ENCODE measurements at places on chromosomes 6 and 20.

DNA sequence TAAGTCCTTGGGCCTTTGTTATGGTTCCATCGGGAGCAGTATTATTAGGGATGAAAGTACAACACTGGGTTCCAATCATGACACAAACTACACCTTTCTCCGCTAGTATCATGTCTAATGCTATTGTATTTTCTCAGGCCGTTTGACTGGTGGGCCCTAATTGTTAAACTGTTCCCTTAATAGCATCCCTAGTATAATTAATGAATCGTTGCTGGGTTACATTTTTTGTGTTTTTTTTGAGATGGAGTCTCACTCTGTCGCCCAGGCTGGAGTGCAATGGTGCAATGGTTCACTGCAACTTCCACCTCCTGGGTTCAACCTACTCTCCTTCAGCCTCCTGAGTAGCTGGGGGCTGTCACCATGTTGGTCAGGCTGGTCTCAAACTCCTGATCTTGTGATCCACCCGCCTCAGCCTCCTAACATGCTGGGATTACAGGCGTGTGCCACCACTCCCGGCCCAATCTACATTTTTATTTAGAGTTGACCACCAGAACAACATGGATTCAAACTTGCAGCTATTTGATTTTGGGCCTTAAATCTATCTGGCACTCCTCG, 4.1 kb upstream of the ZNFX1 start:
- no peak for DNase-seq

- DNase-seq = no peak
Observed at GRCh38 chr6:3744901-3745470, 6.5 kb downstream of the PXDC1 start.

DNA sequence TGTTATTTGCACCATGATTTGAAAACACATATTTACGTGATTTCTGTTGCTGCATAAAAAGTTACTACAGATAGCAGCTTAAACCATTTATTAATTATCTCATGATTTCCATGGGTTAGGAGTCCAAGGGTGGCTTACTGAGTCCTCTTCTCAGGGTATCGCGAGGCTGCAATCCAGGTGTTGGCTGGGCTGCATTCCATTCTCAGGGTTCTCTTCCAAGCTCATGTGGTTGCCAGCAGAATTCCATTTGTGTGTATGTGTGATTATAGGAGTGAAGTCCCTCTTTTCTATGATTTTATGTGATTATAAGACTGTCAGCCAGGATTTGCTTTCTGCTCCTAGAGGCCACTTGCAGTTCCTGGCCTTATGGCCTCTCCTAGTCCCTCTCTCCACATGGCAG, 135.1 kb downstream of the FAM83B start:
- DNase-seq = no peak

DNA sequence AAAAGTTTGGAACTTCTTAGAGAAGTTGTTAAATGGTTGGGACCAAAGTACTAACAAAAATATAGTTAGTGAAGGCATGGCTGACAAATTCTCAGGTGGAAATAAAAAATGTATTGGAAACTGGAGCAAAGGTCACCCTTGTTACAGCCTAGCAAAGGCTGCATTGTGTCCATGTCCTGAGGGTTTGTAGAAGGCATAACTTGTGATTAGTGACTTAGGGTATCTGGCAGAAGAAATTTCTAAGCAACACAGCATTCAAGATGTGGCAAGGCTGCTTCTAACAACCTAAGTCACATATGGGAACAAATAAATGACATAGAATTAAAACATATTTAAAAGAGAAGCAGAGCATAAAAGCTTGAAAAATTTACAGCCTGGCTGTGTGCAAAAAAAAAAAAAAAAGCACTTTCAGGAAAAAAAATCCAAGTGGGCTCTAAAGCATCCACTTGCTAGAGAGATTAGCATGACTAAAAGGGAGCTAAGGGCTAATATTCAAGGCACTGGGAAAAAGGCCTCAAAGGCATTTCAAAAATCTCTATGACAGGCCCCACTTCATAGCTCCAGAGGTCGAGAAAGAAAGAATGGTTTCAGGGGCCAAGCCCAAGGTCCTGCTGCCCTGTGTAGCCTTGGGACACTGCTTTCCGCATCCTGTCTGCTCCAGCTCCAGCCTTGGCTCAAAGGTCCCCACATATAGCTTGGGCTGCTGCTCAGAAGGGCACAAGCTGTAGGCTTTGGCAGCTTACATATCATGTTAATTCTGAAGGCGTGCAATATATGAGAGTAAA, 453.2 kb upstream of the PTCHD4 start:
- no peak for DNase-seq

- no peak for DNase-seq
Observed at GRCh38 chr6:107237992-107238660, 122.8 kb upstream of the BEND3 start.

- peak; percentile 48 for DNase-seq
Observed at GRCh38 chr6:41763470-41763869, 16.2 kb downstream of the FRS3 start.

- DNase-seq = no peak
Observed at GRCh38 chr6:124064317-124065113, 260.9 kb downstream of the NKAIN2 start.

DNA sequence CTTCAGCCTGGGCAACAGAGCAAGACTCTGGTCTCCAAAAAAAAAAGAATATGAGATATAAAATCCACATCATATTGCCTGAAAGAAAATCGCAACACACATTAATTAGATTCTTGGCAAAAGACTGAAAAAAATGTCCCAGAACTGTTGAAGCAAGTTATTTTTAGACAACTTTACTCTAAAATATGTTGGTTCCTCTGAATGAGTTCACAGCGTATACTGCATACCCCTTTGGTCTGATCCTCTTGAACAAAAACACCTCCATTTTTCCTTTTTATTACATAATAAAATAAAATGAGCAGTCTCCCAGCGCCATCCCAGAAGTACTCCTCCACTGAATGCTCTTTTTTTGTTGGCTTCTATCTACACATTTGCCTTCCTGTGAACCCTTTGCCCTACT, 126.0 kb upstream of the TMEM170B start:
- DNase-seq = no peak

DNA sequence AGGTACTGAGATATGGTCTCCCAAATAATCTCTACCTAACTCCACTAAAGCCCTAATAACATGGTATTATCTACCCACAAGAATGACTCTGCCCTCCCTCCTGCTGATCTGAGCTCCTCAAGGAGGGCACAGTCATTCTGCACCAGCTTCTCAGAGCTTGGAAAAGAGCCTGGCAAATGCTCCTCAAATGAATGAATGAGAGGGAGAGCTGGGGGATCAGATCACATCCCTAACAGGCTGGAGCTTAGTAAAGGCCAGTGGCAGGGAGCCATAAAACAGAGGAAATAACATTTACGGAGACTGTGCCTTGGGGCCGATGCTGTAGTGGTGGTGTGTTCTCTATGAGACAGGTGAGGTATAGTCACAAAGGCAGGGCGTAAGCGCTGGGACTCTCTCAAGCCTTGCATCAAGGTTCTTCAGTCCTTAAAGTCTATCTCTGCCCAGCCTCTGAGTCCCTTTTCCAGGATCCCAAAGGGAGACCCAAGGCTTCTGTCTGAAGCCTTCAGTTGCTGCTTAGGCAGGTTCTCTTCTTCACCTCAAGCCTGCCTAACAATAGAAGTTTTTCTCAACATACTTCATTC, 7.2 kb upstream of the NNAT start:
- DNase-seq = no peak

- DNase-seq = no peak
Observed at GRCh38 chr6:11486959-11487358, 50.6 kb upstream of the TMEM170B start.

- no peak for DNase-seq
Observed at GRCh38 chr6:98840996-98841513, 6.7 kb downstream of the POU3F2 start.

DNA sequence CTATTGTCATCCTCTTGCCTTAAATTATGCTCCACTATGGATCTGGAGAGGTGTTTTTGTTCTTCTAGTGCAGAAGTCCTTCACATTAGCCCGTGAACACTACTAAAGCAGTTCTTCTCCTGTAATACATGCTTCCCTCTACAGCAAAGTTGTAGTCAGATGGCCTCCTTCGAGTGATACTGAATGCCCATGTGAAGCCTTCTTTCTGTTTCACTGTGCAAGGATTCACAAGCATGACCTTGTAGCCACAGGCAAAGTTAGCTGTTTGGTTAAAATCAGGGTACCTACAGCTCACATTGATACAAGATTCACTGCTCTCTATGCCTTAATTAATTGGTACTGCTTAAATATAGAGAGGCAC, 47.6 kb downstream of the ARHGAP18 start:
- DNase-seq = no peak

All from COLO829 (cell line).